NCI-H187 (cell line): ENCODE measurements at places on chromosomes 1 and 21.

DNA sequence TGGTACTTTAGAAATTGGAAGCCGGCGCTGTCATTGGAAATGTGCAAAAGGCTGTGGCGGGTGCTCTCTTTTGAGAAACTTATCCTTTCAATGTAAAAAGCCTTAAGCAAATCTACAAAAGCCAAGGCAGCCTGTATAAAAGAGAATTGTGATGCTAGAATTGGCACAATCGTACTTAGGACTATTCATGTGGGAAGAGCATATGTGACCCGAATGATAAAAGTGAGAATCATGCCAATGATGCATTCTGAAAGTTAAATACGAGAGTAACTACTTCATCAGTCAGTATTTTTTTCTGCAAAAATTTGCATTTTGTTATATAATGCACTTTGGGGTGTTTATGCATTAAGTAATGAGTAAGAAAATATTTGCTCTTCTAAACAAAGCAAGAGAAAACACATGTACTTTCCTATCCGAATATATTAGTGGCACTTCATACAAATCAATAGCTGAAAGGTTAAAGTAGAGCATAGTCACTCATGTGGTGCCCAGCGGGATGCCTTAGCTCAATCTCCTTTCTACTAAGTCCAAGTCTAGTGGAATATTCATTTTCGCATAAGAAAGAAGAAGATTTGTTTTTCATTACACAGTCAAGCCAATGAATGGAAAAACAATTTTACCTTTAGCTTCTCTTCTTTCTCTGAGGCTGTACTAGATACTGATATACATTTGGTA is 1256.6 kb upstream of the B3GALT2 start:
- no peak for DNase-seq

DNA sequence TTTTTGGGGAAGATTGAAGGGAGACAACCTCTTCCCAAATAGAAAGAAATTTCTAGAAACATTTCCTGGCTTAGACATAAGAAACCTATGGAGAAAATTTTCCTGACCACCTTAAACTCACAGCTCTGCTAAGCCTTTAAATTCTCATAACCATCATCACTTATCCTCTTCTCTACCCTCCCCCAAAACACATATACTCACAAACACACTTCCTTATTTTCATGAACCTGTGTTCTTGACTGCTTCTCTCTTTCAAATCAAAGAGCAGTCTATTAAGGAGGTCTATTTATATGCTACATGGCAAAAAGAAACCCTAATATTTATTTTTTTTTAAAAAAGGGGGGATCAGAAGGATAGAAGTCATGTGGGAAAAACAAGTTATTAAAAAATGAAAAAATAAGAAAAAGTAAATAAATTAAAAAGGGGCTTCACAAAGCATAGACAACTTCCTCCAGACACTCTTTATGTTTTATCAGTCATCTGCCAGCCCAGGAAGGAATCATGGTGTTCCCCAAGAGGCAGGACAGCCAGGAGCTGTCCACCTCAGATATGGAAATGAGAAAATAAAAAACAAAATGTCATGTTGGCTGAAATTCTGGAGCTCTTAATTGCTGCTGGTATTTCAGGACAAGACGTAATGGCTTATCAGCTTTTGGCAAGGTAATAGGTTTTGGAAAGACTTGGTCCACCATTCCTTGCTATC is 12.8 kb upstream of the RGS2 start:
- DNase-seq, result no peak

DNA sequence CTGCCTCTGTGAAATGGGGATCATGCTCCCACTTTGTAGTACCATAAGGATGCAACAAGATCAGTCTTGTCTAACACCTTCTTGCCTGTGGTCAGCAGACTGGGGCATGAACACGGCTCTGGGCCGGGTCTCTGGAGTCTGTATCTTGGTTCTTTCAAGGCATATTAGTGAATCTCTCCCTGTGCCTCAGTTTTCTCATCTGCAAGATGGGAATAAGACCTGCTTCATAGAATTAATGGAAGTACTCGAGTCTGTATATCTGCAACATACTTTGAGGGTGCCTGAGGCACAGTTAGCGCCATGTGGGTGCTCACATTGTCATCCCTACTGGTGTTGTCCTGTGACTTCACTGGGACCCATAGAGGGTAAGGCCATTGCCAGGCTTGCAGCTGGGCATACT is 84.6 kb downstream of the IGSF21 start:
- DNase-seq, result no peak

GRCh38 chr1:235108876-235109275 is 19.8 kb downstream of the TOMM20 start:
- no peak for DNase-seq

DNA sequence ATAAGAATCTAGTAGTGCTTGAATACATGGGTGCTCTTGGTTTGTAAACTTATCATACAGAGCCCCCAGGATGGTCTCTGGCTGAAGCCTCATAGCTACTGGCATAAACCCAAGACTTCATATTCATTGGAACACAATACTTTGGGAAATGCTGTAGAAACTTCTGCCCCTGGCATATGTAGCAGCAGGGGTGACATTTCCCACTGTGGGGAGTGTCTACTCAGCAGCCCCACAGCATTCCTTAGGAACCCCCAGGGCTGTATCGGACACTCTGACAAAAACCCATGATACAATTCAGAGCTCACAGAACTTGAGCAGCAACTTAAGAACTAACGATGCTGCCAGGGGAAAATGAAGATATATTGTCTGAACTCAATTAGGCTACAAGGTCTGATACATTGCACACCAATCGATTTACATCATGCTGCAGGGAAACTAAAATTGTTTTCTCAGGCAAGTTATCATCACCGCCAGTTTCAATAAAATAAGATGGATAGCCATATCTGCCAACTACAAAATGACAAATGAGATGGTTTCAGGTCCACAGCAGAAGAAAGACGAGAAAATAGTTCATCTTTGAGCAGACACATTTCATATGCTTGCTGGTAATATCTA is 181.1 kb upstream of the GREM2 start:
- no peak for DNase-seq

- no peak for DNase-seq
Observed at GRCh38 chr1:178739285-178740045, 14.4 kb downstream of the RALGPS2 start.

DNA sequence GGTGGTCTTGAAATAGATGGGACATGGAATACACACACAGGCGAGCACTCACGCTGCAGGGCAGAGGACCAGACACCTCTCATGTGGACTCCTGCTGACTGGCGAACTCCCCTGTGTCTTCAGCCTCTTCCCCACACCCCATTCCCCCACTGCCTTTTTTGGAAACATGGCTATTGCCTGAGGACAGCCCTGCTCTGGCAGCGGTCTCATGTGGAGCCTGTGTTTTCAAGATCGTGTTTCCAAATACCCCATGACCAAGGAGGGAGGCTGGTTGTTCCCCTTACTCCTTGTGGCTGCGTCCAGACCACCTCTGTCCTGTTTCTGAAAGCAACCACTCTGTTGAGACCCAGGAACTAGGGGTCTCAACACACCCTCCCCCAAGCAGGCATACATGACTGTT is 119.4 kb downstream of the C1orf94 start:
- DNase-seq, result no peak

- DNase-seq, result no peak
Observed at GRCh38 chr1:61316493-61316892, 234.1 kb downstream of the NFIA start.

GRCh38 chr1:215040190-215040589 is 42.3 kb upstream of the KCNK2 start:
- no peak for DNase-seq

GRCh38 chr1:201153474-201154388 is 543 bp downstream of the TMEM9 start:
- DNase-seq, result no peak

GRCh38 chr1:18348354-18348753 is 132.4 kb upstream of the KLHDC7A start:
- DNase-seq, result no peak

DNA sequence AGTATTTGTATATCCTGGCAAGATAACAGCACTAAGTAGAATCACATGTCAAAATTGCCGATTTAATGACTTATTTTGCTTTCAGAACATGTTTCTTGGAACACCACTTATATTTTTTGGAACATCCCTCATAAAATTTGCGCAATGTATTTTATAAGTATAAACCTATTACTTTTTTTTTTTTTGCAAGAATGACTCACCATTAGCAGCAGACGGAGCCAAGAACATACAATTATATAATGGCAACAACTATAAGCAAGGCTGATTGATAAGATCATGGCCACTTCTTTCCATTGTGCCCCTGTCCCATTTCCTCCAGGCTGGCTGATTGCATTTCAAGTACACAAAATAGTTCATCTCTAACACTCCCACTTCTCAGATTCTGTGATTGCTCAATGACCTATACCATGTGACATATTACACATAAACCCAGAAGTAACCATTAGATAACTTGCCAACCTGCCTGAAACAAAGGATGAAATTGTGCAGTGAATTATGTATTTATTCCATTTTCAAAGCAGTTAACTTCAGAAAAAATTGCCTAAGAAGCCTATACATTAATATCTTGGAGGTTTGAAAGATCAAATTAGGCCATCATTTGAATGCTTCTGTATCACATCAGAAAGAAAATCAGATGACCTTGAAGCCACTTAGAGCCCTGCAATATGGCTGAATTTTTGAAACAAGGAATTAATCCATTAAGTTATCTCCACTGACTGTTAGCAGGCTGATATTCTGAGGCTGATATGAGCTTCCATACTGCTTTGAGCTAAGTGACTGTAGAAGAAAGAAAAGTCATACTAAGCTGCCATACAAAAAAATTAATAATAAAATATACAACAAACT is 77.8 kb upstream of the PRMT6 start:
- DNase-seq, result no peak

DNA sequence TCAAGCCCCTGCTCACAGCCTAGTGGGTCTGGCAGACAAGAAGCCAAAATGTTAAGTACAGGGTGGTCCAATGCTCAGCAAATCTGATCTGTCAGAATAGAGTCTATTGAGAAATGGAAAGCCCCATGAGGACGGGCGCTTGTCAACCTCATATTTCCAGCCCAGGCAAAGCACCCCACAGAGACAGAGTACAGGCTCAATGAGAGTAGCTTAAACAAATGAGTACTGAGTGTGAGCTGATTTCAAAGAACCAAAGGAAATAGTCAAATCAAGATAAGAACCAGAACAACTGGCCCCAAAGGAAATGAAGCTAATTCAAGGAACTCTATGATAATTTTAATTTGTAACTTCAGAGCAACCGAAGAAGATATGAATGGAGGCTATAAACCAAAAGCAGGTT is 44.6 kb upstream of the SLC30A1 start:
- no peak for DNase-seq

DNA sequence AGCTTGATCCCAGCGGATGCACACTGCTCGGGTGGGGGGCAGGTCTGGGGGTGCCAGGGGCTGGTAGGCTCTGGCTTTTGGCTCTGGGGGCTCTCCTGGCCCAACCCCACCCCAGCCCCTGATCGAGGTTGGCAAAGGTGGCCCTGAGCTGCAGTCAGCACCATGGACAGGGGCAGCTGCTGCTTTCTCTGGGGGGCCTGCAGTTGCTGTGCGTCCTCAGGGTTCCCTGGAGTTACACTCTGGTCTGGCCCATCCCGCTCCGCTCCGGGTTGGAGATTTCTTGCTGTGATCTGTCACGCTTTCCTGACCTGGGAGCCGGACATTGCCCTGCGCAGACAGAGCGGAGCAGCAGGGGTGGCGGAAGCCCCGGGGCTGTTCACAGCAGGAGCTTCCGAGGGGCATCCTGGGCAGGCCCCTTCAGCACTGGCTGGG is 8.0 kb upstream of the PLCH2 start:
- DNase-seq, result no peak

DNA sequence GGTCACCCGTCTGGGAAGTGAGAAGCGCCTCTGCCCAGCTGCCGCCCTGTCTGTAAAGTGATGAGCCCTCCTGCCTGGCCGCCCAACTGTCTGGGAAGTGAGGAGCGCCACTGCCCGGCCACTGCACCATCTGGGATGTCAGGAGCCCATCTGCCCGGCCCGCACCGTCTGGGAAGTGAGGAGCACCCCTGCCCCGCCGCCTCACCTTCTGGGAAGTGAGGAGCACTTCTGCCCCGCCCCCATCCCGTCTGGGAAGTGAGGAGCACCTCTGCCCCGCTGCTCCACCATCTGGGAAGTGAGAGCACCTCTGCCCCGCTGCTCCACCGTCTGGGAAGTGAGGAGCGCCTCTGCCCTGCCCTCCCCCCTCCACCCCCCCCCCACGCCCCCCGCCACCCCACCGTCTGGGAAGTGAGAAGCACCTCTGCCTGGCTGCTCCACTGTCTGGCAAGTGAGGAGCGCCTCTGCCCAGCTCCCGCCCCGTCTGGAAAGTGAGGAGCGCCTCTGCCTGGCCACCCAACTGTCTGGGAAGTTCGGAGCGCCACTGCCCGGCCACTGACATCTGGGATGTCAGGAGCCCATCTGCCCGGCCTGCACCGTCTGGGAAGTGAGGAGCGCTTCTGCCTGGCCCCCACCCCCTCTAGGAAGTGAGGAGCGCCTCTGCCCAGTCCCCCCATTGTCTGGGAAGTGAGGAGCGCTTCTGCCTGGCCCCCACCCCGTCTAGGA is 4.5 kb upstream of the ZZZ3 start:
- DNase-seq, result no peak

- no peak for DNase-seq
Observed at GRCh38 chr1:68449901-68450300, at the start of gene RPE65. Gene RPE65, minus strand, starts transcription at chr1:68449954. Its CDS starts 49 bp downstream, at chr1:68449905.

GRCh38 chr1:206892351-206892984 is 4.8 kb upstream of the IL24 start:
- no peak for DNase-seq

DNA sequence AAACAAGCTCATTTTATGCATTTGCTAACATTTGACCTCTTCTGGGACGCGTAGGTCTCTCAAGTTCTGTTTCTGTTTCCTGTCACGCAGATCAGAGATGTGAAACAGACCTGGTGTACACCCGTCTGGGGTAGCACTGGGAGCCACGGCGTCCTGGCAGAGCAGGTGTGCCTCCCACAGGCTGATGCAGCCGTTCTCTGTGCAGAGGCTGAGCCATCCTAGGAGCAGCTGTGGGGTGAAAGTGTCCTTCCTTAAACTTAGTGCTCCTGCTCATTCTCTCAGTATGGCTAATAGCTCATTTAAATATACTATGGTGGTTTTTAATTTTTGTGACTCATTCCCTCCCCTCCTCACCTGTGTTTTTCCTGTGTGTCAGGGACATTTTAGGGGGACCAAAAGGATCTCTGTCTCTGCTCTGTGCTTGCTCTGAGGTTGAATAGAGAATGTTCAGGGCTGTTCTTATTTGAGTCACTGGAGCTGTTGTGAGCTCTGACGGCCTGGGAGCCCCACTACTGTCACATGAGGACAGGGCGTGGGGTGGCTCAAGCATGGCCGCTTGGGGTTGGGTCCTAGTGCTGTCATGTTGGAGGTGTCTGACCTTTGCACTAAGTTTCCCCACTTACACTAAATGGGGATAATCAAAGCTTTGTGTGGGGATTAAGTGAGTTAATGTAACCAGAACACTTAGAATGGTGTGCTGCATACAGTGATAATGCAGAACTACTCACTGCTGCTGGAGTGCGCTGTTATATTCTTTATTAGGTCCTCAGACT is 43.0 kb downstream of the GALNT2 start:
- no peak for DNase-seq
